ENCODE measurements at places on chromosomes 3 and 15.

DNA sequence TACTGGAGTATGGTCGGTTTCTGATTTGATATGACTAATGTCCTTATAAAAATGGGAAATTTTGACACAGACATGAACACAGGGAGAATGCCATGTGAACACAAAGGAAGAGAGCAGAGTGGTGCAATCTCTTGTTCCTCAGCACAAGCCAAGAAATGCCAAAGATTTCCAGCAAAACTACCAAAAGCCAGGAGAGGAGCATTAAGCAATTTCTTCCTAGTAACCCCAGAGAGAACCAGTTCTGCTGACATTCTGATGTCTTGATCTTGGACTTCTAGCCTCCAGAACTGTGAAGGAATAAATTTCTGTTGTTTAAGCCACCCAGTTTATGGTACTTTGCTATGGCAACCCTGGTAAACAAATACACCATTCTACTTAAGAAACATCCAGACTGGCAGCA lies 227.8 kb upstream of the MRPL3 start:
- no peak for DNase-seq

GRCh38 chr3:182303169-182303568 lies 490.1 kb upstream of the ATP11B start:
- DNase-seq = no peak

- DNase-seq = no peak
Measured at GRCh38 chr3:124429129-124429815, 301.0 kb upstream of the UMPS start.

DNA sequence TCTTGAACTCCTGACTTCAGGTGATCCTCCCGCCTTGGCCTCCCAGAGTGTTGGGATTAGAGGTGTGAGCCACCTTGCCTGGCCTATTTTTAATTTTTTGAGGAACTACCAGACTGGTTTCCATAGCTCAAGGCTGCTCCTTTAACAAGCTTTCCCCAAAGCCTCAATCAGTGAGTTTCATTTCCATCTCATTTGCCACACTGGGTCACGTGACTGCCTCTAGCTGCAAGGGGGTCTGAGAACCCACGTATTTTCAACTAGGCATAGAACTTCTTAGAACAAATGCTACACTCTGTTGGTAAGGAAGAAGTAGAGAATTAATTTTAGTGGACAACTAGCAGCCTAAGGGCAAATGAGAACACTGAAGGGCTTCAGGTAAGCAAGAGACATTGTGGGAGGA lies 3.1 kb upstream of the CD276 start:
- DNase-seq = no peak

DNA sequence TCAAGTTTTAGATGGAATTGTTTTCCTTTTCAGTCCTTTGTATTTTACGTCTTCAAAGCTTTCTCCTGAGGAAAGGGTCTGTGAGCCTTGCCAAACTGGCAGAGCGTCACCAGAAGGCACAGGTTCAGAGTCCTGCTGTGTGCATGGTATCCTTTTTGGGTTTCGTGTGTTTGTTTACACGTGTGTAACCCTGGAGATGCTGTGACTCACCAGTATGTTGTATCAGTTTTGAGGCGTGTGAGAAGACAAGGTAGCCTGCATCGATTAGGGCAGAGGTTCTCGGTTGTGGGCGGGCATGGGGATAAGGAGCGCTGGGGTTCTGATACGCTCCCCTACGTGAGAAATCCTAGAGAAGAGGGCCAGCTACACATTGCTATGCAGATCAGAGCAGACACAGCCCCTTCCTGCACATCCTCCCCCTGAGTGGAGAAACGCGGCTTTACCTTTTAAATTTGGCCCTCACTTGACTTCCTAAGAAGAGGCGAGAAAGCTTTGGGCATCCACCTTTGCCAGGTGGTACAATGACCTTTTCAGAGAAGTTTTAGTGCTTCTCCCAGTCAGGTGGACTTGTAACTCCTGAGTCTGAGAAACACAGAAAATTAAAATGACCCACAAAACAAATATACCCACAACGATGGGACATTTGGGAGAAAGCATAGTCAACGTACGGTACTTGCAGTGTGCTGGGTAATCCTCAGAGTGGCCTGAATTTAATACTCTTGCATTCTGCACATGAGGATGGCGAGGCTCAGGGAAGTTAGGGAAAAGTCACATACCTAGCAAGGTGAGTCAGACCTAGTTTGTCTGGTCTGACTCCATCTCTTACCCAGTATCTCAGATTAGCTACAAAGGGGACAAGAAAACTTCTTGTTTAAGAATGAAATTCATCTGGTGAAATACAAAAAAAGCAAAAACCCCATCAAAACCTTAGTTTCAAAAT lies 38.1 kb downstream of the TRAK1 start:
- no peak for DNase-seq

GRCh38 chr3:28940994-28941393 lies 339.9 kb upstream of the RBMS3 start:
- DNase-seq = no peak

DNA sequence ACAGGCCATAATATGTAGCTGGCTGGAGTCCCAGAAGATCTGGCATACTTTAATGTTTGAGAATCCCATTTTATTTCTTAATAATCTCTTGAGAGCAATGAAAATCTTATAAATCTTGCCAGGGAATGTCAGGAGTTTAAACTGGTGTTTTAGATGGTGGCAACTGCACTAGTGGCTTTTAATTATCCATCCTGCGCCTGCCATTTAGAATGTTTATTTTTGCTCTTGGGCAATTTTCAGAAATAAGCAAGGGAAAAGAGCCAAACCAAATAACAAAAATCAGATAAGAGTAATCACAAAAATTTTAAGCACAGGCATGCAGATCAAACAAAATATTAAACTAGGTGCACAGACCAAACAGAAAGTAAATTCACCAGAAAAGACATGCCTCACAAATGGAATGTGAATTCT lies 41.9 kb upstream of the UBP1 start:
- DNase-seq = no peak

DNA sequence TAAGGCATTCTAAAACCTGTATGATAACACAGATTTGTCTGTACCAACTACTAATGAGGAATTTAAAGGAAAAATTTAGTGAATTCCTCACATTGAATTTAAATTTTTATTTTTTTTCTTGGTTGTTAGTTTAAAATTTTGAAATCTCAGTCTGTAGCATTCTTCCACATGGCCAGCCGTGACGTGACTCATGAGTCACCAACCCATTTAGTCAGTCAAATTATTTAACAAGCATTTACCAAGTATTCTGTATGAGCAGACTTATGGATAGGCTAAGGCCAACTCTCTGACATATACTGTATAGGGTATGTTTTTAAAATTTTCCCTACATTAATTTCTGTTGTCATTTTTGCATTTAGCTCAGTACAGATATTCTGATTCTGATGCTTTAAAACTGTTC lies 112.9 kb downstream of the CNTN4 start:
- DNase-seq = no peak

DNA sequence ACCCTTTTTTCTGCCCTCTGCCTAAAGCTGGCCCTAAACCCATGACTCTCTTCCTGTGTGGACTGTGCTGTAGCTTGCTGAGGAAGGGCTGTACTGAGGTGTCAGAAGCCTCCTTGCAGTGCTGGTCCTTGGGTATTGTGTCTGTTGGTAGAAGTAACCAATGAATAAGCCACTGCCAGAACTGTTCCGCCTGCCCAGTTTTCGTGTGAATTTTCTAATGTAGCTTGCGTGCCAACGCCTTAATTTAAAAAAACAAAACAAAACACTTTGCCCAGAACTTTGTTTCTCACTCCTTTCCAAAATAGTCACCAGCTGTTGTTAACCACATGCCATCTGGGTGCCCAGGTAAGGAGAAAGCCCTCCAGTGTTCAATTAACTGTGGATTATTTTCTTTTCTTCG lies 101.9 kb downstream of the KLHL25 start:
- DNase-seq = no peak
